ENCODE measurements at places on chromosomes 6 and 20. TPM values are rescaled to one million over a fixed set of nuclear protein-coding genes. Genes with fewer than 3 reads are reported as not detected.

GRCh38 chr6:36608788-36609563, 14.8 kb downstream of the SRSF3 start:
- H3K4me1 ChIP-seq = peaks cover 36% of the 10 kb centered on the region
- no peaks in the 10 kb centered on the region for H3K27me3 ChIP-seq
- no peak overlapping the region for H3K4me3 ChIP-seq
- peaks cover 68% of the 10 kb centered on the region for H3K36me3 ChIP-seq

- no peak overlapping the region for H3K27ac ChIP-seq
- H3K27me3 ChIP-seq = no peaks in the 10 kb centered on the region
- H3K4me1 ChIP-seq = no peaks in the 10 kb centered on the region
- DNase-seq = no peak
These were observed 25.7 kb downstream of the SLC2A4RG start for GRCh38 chr20:63765082-63765873.

- peak overlapping the region; percentile 79 for H3K27ac ChIP-seq
- no peaks in the 10 kb centered on the region for H3K36me3 ChIP-seq
- H3K27me3 ChIP-seq = no peaks in the 10 kb centered on the region
- DNase-seq = no peak
These were observed 117.8 kb downstream of the TCP11 start for GRCh38 chr6:35023091-35024000.

- peak overlapping the region; percentile 37 for H3K27ac ChIP-seq
- H3K4me3 ChIP-seq = no peak overlapping the region
- no peaks in the 10 kb centered on the region for H3K27me3 ChIP-seq
- DNase-seq = no peak
- H3K4me1 ChIP-seq = peaks cover 7% of the 10 kb centered on the region
These were observed 22.3 kb downstream of the BNIP5 start for GRCh38 chr6:36314221-36315014.

GRCh38 chr20:10718661-10719060, 44.9 kb upstream of the JAG1 start:
- no peak overlapping the region for H3K27ac ChIP-seq
- H3K36me3 ChIP-seq = no peaks in the 10 kb centered on the region
- DNase-seq = no peak
- no peak overlapping the region for H3K4me3 ChIP-seq

GRCh38 chr6:76876922-76877553, 586.3 kb downstream of the HTR1B start:
- DNase-seq = peak; percentile 44
- H3K4me1 ChIP-seq = no peaks in the 10 kb centered on the region
- H3K27ac ChIP-seq = peak overlapping the region; percentile 88
- peaks cover 2% of the 10 kb centered on the region for H3K27me3 ChIP-seq

DNA sequence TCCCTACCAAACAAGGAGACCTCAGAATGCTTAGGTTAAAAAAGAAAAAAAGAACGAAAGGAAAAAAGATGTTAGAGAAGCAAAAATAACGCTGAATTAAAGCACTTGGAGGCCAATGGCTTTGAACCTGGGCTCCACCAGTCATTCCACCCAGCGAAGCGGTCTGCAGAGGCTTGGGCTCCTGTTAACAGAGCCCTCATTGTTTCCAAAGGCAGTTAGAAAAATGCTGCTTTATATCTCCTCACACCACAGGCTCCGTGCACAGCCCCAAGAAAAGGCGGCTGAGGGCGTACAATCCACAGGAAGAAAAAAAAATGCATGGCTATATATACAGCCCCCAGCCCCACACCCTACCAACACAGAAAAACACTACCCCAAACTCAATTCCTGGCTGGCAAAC, 255.9 kb downstream of the FOXC1 start:
- H3K4me3 ChIP-seq = no peak overlapping the region
- H3K27ac ChIP-seq = peak overlapping the region; percentile 43
- peaks cover 23% of the 10 kb centered on the region for H3K27me3 ChIP-seq
- DNase-seq = no peak

GRCh38 chr6:159724778-159725177, 2.5 kb upstream of the WTAP start:
- H3K36me3 ChIP-seq = peaks cover 20% of the 10 kb centered on the region
- peak overlapping the region; percentile 34 for H3K27ac ChIP-seq
- DNase-seq = no peak

GRCh38 chr20:49450281-49450721, 32.2 kb downstream of the KCNB1 start:
- H3K27me3 ChIP-seq = peaks cover 39% of the 10 kb centered on the region
- H3K36me3 ChIP-seq = no peaks in the 10 kb centered on the region
- no peak for DNase-seq
- peaks cover 2% of the 10 kb centered on the region for H3K4me1 ChIP-seq

DNA sequence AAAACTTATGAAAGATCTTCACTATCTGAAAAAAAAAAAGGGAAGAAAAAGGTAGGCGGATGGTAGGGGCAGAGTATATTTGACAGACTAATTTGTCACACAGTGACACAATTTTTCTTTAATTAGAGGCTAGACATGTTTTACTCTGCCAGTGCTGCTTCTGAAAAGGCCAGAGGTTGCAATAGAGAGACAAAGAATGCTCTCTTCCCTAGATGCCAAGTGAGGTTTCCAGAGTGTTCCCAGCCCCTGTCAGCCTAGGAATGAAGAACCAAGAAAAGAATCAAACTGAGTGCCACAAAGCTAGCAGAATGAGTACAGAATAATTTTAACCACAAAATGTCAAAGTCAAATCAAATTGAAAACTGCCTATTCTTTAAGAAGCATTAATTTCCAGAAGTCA, 13.0 kb downstream of the PNISR start:
- no peak overlapping the region for H3K27ac ChIP-seq
- peaks cover 30% of the 10 kb centered on the region for H3K36me3 ChIP-seq
- DNase-seq = no peak
- H3K4me3 ChIP-seq = no peak overlapping the region
- peaks cover 2% of the 10 kb centered on the region for H3K4me1 ChIP-seq

DNA sequence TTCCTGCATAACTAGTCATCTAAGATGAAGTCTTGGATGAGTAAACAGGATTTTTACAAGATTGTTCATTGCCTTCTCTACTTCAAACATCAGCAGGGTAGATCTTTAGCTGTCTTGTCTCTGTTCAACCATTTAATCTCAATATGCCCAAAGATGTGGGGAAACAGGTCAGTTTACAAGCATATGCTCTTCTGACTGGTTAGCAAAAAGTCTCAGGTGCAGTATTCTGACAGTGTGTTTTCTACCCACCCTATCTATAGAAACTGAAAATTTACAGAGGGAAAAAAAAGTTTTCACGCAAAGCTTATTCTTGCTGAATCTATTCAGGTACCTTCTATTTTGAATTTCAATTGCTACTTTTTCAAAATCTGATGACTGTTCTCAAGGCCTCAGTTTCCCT, 29.0 kb downstream of the MAP3K5 start:
- H3K27me3 ChIP-seq = no peaks in the 10 kb centered on the region
- H3K4me1 ChIP-seq = peaks cover 33% of the 10 kb centered on the region
- no peak overlapping the region for H3K4me3 ChIP-seq
- DNase-seq = no peak

GRCh38 chr6:118641042-118641441, 10.3 kb downstream of the CEP85L start:
- H3K4me3 ChIP-seq = no peak overlapping the region
- H3K36me3 ChIP-seq = no peaks in the 10 kb centered on the region
- no peak for DNase-seq
- peak overlapping the region; percentile 5 for H3K27ac ChIP-seq
- H3K4me1 ChIP-seq = peaks cover 10% of the 10 kb centered on the region

SPTLC3 gene
- 28.5 TPM for total RNA-seq

PRR18 gene
- 0.31 TPM for total RNA-seq

CRISP2 gene
- not detected for total RNA-seq

GPR6 gene
- not detected for total RNA-seq

RIPPLY2 gene
- total RNA-seq = not detected
